Epithelial cell of proximal tubule (primary cell): ENCODE measurements at places on chromosomes 1 and 21.

DNA sequence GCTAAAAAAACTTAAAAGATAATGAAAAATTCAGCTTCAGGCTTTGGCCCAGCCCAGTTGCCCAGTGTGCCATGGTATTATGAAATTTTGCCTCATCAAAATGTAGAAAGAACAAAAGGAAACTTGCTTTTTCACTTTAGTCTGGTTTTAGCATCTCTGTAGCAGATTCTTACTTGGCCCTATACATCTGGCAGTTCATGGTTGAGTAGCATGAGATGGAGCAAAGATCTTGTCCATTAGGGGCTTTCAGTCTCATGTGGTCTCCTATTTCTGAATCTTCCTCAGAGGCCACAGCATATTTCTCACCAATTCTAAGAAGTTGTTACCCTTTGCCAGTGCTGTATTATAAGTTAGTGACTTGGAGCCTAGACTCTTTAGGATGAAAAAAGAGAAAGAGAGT is 58.5 kb downstream of the ATP2B4 start:
- DNase-seq, result no peak

DNA sequence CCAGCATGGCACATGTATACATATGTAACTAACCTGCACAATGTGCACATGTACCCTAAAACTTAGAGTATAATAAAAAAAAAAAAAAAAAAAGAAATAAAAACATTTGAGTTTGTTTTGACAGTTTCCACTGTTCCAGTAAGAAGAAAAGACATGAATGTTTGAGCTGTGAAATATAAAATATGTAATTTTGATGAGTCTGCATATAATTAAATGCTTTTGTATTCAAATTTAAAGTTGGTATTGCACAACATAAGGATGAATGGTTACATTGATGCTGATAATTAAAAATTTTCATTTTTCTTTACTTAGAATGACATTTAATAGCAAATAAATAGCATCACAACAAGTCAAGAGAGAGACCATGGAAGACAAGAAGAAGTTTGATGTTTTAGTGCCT is 212.0 kb upstream of the RRP15 start:
- DNase-seq, result no peak

DNA sequence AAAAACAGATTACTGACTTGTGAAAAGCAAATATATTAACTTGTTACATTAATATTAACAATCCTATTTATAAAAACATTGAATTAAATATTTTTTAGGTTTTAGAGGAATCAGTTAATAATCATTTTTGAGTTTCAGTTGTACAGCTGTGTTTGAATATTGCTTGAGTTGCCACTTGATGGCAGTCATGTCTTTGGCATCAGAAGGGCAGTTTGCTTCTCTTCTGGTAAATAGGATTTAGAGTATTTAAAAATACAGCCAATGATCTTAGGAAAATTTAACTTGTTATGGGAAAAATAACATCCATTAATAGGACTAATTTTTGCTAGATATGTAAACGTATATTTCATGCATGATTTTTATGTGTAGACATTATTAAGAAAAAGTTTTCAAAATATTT is 234.1 kb downstream of the NCAM2 start:
- DNase-seq, result no peak

DNA sequence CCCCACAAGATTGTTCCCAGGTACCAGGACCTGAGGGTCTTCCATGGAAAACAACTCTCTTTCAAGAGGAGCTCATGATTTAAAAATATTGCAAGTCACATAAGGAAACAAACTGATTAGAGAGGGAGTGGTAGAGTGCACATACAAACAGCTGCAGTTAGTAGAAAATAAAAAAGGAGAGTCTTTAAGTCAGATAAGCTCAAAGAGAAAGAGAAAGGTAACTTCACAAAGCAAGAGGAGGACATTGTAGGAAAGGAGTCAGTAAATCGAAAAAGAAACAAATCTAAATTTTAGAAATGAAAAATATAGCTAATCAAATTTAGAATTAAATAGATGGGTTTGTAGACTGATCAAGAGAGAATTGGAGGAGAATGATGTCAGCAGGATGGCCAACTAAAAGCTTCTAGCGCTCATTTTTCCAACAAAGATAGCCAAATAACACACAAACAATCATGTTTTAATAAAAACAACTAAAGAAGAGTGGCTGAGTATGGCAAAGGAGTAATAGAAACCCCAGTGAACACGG is 86.1 kb upstream of the CD53 start:
- DNase-seq, result no peak

DNA sequence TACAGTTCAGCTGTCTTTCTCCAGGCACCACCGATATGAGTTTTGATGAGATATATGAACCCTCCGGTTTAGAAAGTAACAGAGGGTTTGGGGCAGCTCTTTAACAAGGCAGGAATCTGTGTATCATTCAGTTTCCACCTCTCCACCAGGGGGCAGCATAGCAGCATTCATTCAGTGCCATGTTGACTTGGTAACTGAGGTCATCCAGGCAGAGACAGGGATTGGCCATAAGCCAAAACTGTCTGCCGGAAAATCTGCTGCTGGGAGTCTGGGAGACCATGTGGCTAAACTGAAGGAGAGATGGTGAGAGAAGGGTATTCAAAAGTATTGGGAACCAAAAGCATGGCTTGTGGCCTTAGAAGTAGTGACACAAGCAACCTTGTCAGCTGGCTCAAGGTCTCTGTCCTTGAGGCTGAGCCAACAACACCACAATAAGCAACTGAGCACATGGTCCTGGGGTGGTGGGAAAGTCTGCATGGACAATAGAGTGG is 98.5 kb downstream of the LMX1A start:
- peak; percentile 29 for DNase-seq

GRCh38 chr1:109532365-109533136 is 7.1 kb upstream of the GPR61 start:
- no peak for DNase-seq

GRCh38 chr1:31000301-31000700 is 65.2 kb downstream of the PUM1 start:
- no peak for DNase-seq

DNA sequence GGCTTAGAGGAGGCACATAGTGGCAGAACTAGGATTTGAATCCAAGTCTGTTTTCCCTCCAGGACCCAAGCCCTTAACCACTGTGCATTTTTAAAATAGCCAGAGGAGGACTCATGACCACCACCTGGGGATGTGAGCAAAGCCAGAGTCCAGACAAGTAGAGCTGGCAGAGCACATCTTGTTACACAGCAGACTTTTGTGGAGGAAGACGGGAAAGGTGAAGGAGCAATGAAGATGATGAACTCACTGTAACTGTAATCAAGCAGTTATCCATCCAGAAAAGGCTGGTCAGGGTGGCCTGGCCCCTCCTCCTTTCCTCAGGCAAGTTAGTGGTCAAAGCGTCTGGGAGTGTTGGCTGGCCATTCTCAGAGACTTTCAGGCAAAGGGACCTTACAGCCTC is 50.9 kb downstream of the SLC44A3 start:
- no peak for DNase-seq

- no peak for DNase-seq
These were observed 152.1 kb downstream of the PTGER3 start for GRCh38 chr1:70895531-70895930.

DNA sequence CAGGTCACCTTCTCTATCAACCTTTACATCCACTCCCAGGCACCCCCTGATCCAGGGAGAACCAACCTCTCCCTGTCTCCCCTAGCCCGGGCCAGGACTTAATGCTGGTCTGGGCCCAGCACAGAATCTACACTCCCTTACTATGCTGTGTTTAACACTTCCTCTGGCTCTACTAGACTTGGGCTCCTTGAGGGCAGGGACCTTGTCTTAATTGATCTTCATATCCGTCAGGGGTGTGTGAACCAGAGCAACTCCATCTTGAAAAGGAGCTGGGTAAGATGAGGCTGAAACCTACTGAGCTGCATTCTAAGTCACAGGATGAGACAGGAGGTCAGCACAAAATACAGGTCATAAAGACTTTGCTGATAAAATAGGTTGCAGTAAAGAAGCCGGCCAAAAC is 98.9 kb downstream of the SSBP3 start:
- DNase-seq, result no peak

DNA sequence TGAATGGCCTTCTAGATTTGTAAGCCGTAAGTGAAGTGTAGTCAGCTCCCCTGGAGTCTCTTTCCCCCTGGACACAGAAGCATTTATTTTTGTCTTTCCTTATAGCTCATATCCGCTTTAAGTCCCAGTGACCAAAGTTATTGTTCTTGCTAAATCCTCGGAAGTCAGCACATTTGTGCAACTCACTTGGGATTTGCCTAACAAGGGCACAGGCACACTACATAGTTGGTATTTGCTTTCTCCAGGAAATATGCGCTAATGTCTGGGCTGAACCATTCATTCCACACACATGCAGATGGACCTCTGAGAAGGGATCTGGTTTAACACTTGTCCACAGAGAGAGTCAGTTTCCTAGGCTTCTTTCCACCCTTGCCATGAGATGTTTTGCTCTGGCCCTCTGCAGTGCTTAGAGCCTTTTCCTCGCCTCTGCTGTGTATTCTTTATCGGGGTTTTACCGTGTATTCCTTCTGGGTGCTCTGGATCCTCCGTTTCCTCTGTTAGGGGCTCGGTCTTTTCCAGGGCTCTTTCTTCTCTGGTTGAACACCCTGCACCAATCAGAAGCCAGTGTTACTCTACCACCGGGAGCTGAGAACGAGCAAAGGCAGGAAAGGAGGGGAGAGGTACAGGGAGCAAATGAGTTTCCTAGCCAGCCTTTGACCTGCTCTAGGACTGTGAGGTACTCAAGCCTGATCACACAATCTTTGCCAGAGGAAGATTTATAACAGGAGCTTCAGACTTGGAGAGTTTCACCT is 72.4 kb downstream of the ABCA4 start:
- DNase-seq, result no peak
